ENCODE measurements at places on chromosomes 4 and X.

DNA sequence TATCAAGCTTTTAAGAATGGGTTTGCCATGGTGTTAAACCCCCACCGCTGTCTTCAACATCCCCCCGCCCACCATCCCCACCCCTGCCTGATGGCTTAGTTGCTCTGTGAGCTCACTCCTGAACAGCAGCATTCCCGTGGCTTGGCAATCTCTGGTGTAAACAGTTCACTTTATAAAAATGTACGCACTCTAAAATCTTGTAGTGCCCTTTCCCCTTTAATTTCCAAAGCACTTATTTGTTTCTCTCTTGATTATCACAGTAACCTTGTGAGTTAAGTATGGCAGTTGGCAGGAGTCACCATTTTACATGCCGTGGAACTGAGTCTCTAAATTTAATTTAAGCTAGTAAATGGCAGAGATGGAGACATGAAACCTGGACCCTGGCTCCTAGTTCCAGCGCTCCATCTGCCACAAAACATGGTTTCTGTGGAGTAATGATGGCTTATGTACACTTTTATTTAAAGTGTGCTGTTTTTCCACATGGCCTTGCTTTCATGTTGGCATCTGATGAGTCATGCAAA is 123.1 kb downstream of the AFF1 start:
- no peak for DNase-seq

DNA sequence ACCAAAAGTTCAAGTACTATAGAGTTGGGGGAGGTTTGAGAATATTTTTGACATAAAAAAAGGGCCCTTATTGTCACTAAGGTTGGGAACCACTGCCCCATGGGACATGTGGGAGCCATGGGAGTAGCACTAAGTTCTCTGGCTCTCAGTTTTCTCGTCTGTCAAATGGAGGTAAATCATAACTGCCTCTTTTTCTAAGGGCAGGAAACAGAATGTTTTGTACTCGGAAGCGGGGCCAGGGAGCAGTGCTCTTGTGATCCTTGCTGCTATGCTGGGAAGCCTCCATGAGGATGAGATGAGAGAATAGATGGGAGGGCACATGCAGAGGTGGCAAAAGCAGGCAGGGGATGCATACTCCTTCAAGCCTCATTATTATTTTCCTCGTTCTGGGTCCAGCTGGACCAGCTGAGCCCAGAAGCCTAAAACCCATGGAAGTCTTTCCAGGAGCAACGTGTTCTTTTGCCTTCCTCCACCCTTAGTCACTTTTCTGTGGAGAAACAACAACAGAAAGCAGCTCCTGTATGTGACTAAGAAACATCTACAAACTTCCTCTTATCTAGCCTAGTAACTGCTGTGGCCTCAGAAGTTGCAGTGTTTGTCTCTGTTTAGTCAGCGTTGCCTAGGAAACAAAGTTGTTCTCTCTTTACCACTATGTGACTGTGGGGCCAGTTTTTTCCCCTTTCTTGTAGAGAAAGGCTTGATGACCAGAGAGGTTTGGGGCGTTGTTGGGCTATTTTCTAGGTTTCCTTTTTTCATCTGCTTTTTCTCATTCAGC is 64.8 kb downstream of the TSC22D3 start:
- peak; percentile 82 for DNase-seq

- DNase-seq, result no peak
These were observed 29.3 kb upstream of the BCOR start for GRCh38 chrX:40127052-40127451.

GRCh38 chrX:22192419-22193060 is 80.2 kb upstream of the CBLL2 start:
- peak; percentile 23 for DNase-seq

DNA sequence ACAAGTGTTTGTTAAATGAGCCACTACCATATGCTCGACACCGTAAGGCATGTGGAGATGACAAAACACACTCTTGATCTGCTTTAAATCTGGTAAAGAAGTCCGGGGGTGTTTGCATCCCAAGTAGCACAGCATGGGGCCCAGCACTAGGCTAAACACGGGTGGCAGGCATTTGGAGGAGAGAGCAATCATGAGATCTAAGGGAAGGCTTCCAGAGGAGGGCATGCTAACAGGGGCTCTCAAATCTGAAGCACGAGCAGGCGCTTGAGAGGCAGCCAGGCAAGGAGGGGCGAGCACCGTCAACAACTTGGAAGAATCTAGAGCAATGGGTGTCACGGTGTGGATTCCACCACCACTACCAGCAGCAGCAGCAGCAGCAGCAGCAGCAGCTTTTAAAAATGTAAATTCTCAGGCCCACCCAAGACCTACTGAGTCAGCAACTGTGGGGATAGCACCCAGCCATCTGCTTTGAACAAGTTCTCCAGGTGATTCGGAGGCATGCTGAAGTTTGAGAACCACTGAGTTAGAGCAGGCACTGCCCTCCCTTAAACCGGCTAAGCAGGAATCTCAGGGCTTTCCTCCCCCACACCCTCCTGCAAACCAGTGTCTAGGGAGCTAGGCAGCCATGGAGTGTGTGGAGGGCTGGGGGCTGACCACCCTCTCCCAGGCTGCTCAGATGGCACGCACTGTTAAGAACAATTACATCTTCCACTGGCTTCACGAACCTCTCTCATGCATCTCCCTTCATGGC is 70.2 kb upstream of the MAP3K15 start:
- no peak for DNase-seq

- DNase-seq, result no peak
These were observed 92.3 kb upstream of the SLC7A11 start for GRCh38 chr4:138334346-138335016.

Data from erythroblast (primary cell).